ENCODE measurements at places on chromosomes 12 and 14.

- DNase-seq = no peak
Measured at GRCh38 chr12:116513944-116514343, 45.2 kb upstream of the MAP1LC3B2 start.

- no peak for DNase-seq
Measured at GRCh38 chr14:74568911-74569310, 43.1 kb downstream of the LTBP2 start.

GRCh38 chr12:81866081-81866480, 106.9 kb upstream of the PPFIA2 start:
- DNase-seq = no peak

DNA sequence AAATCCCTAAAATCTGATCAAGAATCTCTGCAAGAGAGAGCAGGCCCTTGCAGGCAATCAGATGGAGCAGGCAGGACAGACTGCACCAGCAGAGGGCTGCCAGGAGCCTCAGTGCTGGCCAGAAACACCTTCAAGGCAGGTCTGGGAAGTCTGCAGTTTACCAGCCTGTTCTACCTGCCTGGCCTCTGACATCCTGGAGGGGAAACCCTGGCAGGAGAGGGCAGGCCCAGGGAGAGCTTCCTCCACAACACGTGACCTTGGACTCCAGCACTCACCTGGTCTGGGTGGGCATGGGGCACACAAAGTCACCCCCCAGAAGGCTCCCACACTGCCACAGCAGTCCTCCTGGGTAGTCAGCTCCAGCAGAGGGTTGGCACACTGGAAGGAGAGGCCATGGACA, 56.0 kb downstream of the ISCA2 start:
- no peak for DNase-seq

DNA sequence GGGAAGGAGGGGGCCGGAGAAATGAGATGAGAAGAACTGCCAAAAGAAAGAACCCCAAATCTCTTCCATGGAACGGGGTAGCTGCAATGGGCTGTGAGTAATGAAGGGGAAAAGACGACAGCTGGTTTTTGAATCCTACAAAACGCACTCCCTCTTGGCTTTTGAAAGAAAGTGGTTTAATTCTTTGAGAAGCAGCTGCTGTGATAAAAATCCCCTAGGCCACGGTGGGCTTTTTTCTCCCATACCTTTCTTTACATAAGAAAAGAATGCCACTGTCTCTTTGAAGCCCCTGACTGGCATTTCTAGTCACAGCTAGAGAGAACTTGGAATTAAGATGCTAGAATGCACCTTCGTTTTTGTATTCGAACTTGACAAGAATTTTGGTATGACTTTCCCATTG, 486.1 kb downstream of the GLT1D1 start:
- no peak for DNase-seq

GRCh38 chr12:12079291-12079690, 8.6 kb downstream of the BCL2L14 start:
- DNase-seq = no peak

DNA sequence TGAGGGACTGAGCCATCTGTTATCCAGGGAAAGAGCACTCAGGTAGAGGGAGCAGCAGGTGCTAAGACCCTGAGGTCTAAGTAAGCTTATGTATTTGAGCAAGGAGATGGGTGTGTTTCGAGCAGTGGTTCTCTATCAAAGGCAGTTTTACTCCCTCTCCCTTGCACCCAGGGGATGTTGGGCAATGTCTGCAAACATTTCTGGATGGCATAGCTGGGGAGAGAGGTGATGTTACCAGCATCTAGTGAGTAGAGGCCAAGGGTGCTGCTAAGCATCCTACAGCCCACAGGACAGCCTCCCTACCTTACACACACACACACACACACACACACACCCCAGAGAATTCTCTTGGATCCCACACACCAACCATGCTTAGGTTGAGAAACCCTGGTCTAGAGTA, 221.0 kb upstream of the PWP1 start:
- no peak for DNase-seq

DNA sequence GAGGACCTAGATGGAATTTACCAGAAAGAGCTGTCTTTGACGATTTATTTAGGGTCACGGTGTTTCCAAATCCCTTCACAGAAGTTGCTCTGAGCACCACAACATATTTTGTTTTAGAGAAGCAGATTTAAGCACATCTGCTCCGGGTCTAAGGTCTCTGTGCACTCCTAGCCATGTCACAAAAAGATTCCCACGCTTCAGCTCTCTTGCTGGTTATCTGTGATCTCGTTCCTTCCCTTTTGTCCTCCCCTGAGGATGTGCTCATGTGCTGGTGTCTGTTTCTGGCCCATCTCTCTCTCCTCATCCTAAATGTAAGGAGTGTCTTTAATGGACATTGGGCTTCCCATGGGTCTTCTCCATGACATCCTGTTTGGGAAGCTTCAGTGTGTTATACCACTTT, 53.7 kb upstream of the GNPNAT1 start:
- no peak for DNase-seq

DNA sequence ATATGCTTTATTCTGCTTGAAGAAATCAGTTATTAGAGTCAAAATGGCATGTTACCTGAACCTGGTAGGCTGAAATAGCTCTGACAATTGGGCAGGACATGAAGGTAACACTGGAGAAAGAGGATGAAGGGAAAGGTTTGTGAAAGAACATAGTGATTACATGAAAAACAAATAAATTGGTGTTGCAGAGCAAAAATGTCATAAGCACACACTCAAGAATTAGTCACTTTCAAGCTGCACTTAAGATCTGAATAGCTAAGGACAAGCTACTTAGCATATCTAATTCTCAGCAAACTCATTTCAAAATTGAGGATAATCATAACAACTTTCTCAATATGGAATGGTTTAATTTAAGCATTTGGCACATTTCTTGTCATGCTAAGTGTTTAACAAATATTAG, 1398.0 kb upstream of the FLRT2 start:
- DNase-seq = no peak

- DNase-seq = no peak
Measured at GRCh38 chr12:114416028-114416427, 10.1 kb upstream of the TBX5 start.

- DNase-seq = no peak
Measured at GRCh38 chr12:1481906-1482305, 112.5 kb downstream of the FBXL14 start.

- no peak for DNase-seq
Measured at GRCh38 chr12:75476071-75476470, 4.5 kb upstream of the GLIPR1 start.

- no peak for DNase-seq
Measured at GRCh38 chr14:100134586-100134985, 24.9 kb downstream of the DEGS2 start.

DNA sequence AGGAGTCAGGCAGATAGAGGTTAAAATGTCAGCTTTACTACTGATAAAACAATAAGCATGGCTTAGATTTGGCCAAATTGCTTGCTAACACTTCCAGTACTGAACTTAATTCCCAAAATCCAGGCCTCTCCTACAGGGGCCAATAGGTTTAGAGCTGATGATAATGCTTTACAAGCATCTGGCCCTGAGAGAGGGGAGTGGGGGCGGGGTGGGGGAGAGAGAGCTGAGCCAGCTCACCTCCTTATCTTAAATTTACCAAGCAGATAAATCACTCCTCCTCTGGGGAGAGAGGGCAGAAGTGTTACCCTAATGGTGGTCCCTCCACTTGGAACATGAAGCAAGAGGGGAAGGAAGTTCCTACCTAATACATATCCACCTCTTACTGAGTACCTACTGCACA, 182.2 kb upstream of the CRY1 start:
- no peak for DNase-seq

DNA sequence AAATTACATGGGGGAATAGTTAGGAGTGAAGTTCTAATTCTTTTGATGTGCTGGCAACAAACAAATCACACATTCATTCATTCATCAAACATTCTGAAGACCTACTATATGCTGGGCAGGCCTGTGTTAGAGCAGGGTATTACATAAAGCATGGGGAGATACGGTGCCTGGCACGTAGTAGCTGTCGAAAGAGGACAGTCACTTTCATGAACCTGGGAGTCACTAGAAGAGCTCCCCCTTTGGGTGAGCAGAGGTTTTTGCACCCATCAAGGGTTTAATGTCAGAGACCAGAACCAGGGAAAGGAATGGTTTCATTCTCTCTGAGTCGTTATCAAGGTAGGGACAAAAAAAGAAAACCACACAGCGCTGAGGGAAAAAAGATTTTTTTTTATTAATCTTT, 10.0 kb downstream of the LHX5 start:
- DNase-seq = peak; percentile 12

- DNase-seq = no peak
Measured at GRCh38 chr14:45492876-45493275, 239.9 kb upstream of the MIS18BP1 start.

DNA sequence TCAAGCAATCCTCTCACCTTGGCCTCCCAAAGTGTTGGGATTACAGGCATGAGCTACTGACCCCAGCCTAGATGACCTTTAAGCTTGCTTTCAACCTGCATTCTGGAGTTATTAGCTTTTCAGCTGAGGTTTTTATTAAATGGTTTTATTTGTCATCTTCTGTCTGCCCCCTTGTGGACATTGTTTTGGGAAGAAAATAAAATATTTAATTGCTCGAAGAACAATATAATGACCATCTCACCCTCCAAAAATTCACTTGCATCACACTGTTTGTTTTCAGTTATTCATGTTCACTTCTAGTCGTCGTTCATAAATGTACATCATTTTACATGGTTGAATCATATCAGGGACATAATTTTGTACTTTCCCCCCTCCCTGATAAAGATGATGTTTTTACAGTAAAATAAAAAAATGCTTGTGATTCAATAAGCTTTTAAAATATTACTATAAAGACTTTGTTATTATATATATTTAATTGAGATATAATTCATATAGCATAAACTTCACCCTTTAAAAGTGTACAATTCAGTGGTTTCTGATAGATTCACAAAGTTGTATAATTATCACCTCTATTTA, 10.1 kb upstream of the SPATS2 start:
- DNase-seq = no peak

DNA sequence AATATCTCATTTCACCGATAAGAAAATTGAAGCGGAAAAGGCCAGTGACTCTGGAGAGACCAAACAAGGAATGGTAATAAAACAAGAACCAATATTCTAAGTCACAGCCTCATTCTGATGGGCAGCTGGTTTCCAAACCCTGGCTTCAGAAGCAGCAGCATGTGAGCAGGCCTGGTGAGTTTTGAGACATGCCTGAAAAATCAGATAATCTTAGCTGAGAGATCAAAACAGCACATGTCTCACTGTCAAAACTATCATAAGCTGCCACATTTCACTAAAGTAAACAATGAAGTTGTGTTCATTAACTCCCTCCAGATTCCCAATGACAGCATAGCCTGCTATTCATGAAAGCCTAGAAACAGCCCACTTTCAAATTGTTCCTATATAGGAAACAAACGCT, 36.5 kb downstream of the CIT start:
- DNase-seq = no peak

GRCh38 chr12:12859690-12860089, 31.7 kb upstream of the GPRC5A start:
- DNase-seq = peak; percentile 58

GRCh38 chr14:65369560-65369959, 43.0 kb upstream of the FUT8 start:
- DNase-seq = no peak

DNA sequence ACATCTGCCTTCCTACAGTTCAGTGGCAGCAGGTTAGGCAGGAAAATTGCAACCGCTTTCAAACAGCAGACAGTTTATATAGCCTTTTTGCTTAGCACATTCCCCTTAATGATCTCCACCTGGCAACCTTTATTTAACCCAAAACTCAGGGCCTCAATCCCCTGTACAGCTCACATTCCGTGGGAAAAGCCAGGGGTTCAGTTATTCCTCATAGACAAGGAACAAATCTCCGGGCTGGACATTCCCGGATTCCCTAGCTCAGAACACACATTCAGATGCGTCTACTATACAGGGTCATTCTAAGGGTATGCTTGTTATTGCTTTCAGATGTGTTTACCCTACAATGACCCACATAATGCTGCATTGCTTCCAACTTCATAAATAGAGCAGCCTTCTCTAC, 73.8 kb upstream of the DCN start:
- no peak for DNase-seq

DNA sequence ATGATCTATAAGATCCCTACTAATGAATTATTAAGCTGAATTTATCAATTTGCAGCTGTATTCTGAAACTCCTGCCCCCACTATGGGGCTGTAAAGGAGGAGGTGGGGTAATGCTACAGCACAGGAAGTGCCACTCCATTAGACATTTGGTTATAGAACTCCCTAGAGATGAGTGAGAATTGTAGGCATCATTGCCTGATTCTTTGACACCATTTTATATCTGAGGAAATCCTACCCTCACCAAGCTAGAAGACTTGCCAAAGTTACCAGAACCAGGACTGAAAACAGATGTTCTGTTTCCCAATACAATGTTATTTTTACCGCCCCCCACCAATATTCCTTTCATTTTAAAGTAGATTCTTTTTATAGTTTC, 182.4 kb downstream of the EGLN3 start:
- no peak for DNase-seq

- no peak for DNase-seq
Measured at GRCh38 chr14:59394268-59394667, 70.9 kb downstream of the GPR135 start.

- DNase-seq = peak; percentile 85
Measured at GRCh38 chr12:57124261-57124877, 3.9 kb upstream of the LRP1 start.

- peak; percentile 54 for DNase-seq
Measured at GRCh38 chr12:57276935-57277563, 26.1 kb upstream of the STAC3 start.

DNA sequence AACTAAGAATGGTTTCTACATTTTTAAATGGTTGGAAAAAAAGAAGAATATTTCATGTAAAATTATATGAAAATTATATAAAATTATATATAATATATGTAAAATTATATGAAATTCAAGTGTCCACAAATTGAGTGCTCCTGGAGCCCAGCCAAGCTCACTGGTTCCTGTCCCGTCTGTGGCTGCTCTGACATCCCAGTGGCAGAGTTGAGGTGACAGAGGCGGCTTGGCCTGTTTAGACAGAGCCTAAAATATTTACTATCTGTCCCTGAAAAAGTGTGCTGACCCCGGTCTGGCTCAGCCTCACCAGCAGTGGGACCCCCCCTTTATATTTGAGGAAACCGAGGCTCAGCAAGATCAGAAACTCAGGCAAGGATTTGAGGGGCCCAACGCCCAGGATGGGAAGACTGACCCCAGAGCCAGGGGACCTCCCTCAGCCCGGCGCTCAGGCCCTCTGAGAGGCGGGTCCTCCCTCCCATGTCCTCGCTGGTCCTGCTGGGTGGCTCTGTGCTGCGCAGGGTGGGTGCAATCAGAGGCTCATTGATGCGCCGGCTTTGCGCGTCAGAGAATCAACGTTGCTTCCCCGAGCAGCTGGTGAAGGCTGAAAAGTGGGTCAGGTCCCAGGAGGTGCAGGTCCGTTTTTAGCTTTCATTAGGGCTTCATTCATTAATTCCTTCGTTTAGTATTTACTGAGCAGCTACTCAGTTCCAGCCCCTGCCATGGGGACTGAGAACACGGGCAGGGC, 21.5 kb upstream of the BEGAIN start:
- DNase-seq = no peak

- DNase-seq = no peak
Measured at GRCh38 chr12:123919980-123920360, 52.7 kb downstream of the CCDC92 start.

GRCh38 chr14:67618617-67619063, 1.1 kb upstream of the ARG2 start:
- peak; percentile 57 for DNase-seq

GRCh38 chr12:26798023-26798422, 35.0 kb downstream of the ITPR2 start:
- DNase-seq = peak; percentile 85

Measured in NCI-H2171 treated with DMSO at 0.1 percent for 48 hours (cell line).